ENCODE measurements at places on chromosomes 5 and 9.

- no peak for DNase-seq
Measured at GRCh38 chr5:177403102-177403791, 2.8 kb upstream of the PFN3 start.

DNA sequence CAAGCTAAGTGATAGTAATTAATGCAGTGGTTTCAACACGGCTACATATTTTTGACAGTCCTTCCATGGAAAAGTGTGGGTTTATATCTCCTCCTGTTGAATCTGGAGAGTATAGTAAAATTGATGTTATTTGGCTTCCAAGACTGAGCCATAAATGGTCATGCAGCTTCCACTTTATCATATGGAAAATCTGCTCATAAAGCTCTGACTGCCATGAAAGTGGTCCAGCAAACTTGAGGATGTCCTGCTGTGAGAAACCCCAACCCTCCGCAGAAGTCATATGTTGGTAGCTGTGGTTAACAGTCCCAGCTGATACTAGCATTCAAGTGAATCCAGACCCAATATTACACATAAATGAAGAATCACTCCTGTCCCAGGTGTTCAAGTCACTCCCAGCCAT lies 378.3 kb downstream of the KCTD16 start:
- no peak for DNase-seq

- no peak for DNase-seq
Measured at GRCh38 chr9:4333231-4333740, 33.4 kb upstream of the GLIS3 start.

GRCh38 chr5:98492258-98492657 lies 281.2 kb upstream of the RGMB start:
- DNase-seq: no peak

DNA sequence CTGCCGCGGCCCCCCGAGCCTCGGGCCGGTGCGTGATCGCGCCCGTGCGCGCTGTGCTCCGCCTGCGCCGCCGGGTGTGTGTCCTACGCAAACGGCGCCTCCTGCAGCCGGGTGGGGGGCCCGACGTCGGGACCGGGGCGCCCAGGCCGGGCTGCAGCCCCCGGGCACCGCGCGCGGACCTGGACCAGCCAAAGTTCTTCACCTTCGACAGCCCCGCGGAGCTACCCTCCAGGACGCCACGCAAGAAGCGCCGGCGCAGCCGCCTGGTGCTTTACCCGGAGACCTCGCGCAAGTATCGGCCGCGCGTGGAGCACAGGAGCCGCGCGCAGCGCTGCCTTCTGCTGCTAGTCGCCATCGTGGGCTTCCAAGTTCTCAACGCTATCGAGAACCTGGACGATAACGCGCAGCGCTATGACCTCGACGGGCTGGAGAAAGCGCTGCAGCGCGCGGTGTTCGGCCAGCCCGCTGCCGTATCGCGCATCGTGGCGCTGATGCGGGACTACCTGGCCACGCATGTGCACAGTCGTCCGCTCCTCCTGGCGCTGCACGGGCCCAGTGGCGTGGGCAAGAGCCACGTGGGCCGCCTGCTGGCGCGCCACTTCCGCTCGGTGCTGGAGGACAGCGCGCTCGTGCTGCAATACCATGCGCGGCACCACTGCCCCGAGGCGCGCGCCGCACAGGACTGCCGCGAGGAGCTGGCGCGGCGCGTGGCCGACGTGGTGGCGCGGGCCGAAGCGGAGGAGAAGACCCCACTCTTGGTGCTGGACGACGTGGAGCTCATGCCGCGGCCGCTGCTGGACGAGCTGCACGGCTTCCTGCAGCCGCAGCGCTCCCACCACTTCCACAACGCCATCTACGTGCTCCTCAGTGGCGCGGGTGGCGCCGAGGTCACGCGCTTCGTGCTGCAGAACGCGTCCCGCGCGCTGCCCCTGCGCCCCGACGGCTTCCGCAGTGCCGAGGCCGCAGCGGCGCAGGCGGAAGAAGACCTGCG lies 1.5 kb downstream of the TOR4A start:
- DNase-seq: no peak

- no peak for DNase-seq
Measured at GRCh38 chr9:121786543-121786948, 135.1 kb downstream of the DAB2IP start.

DNA sequence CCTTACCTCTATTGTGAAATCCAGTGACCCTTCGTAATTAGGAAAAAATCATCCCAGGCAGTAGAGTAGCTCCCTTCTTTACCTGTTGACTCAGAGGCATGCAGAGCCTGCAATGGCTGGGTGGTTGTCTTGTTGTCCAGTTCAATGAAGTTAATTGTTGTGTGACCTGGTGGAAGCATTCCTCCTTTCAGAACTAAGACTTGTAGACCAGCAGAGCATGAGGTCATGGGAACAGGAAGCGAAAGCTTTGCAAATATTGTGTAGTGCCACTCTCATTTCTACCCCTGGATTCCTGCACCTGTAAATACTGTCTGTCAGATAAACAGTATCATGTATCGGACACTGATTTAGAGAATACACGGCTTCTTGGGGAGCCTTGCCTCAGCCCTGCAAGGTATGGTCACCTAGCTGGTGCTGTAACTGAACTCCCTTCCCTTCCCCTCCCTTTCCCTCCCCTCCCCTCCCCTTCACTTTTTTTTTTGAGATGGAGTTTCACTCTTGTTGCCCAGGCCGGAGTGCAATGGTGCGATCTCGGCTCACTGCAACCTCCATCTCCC lies 5.7 kb upstream of the PRXL2C start:
- no peak for DNase-seq

GRCh38 chr5:153569036-153569435 lies 78.6 kb downstream of the GRIA1 start:
- no peak for DNase-seq

GRCh38 chr5:88813805-88814575 lies 69.0 kb downstream of the MEF2C start:
- DNase-seq: no peak

DNA sequence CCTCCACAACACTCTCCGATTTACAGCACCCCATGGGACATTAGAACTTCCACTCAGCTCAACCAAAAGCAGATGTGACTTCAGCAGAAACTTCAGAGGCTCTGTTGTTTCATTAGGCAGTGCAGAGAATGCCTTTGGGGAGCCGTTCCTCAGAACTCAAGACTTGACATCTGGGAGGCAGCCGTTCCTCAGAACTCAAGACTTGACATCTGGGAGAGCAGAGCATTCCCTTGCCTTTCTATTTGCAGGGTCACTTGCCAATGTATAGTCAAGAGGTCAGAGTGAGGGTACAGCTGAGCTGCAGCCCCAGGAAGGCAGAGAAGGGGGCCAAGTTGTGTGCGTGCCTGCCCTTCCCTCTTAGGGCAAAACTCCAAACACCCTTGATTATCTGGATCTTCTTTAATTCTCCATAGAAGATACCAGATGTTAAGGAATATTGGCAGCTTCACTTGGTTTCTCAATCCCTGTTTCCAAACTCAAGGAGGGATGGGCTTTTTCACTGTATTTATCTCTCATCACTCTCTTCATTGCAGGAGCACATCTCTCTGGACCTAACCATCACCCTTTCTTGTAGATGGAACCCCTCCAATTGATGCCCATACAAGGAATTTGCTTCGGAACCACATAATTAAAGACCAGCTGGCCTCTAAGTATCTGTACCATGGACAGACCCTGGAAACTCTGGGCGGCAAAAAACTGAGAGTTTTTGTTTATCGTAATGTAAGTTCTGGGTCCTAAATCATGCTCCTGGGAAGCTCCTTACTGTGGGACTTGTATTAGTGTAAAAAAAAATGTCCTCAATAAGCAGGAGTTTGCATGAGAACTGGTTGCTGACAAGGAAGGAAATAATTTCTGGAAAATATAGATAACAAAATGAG lies 25.6 kb downstream of the TGFBI start:
- no peak for DNase-seq

GRCh38 chr9:132187121-132187620 lies 25.3 kb downstream of the NTNG2 start:
- peak; percentile 59 for DNase-seq

GRCh38 chr9:16824545-16825330 lies 45.7 kb downstream of the BNC2 start:
- DNase-seq: peak; percentile 36

GRCh38 chr9:94792511-94792910 lies 66.0 kb downstream of the AOPEP start:
- no peak for DNase-seq

- no peak for DNase-seq
Measured at GRCh38 chr9:1910269-1910811, 104.8 kb upstream of the SMARCA2 start.

GRCh38 chr5:148861088-148861487 lies 34.7 kb downstream of the ADRB2 start:
- no peak for DNase-seq

DNA sequence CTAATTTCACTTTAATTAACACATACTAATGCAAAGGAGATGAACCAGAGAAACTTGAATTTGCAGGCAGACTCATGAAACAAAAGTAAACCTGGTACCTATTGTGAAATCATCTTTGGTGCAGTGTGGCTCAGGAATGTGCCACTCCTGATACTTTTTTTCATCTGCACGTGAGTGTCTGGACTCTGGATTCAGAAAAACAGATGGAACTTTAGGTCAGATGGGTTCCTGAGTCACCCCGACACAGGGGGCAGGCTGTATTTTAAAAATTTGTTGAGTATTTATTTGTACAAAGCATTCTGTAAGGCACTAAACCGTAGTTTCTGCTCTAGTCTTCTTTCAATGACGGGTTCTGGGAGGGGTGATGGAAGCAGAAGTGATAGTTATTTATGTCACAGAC lies 52.2 kb upstream of the TUT7 start:
- no peak for DNase-seq

- DNase-seq: no peak
Measured at GRCh38 chr9:117825609-117826347, 121.6 kb downstream of the TLR4 start.

DNA sequence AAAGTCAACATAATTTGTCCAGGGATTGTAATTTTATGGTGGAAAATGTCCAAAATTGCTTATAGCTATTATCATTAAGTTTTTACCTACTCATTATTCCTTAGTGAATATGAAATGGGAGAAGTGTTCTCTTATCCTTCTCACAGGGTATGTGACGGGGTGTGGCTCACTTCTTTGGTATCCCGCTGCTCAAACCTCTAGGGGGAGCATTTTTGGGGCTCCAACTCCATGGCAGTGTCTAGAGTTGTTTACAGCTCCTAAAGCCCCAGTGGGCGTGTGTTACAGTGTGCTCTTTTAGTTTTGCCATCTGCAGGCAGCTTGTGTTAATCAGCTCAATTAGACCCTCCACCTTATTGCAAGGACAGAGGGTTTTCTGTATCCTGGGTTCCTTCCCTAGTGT lies 89.4 kb downstream of the CDKN2A start:
- no peak for DNase-seq

GRCh38 chr5:159826351-159827214 lies 89.7 kb upstream of the ADRA1B start:
- DNase-seq: no peak

DNA sequence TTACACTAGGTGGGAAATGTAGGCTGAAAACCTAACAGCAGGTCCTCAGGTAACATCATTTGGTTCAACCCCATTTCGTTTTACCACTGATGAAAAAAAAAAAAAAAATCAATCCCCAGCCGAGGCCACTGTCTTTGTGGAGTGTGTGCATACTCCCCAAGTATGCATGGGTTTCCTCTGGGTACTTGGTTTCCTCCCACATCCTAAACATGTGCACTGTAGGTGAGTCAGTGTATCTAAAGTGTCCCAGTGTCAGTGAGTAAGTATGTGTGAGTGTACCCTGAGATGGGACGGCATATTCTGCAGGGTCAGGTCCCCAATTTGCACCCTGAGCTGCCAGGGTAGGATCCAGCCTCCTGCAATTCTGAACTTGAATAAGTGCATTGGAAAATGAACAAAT lies 966.5 kb upstream of the DMAC1 start:
- no peak for DNase-seq

- DNase-seq: peak; percentile 6
Measured at GRCh38 chr5:158235159-158235547, 376.2 kb upstream of the CLINT1 start.

DNA sequence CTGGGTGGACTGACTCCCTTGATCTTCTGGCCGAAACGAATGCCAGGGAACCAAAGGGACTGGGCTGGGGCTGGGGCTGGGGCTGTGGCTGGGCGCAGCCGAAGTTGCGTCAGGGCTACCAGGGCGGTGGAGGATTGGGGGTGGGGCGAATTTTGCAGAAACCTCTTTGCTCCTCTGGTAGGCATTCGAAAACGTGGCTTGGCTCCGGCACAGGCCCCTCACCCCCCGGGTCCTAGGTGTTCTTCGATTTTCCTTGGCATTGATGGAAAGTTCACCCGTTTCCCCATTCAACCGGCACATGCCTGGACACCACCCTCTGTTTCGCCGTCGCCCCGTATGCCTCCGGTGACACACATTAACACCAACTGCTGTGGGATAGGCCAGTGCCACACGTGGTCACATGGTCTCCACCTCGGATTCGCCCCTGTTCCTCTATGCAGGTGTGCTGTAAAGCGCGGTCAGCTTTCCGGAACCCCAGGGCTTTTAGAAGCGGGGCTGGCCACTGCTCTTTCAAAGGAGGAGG lies 477.1 kb downstream of the SPATA31A7 start:
- no peak for DNase-seq

GRCh38 chr9:131605770-131606590 lies 60.7 kb downstream of the PRRT1B start:
- no peak for DNase-seq

DNA sequence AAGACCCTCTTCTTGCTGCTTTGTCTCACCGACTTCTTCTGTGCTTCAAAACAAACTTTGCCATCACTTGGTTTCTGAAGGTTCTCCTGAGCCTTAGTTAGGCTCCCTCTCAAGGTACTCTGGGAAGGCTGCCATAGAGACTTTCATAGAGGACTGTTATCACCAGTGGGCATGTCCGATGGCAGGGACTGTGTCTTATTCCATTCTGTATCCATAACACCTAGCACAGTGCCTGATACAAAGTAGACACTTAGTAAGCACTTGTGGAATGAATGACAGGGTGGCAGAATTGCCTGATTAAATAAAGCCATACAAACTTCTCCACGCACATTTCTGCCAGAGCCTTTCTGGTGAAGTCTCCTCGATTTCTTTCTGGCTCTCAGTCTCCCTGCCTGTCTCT lies 32.7 kb downstream of the AGXT2 start:
- DNase-seq: no peak

- no peak for DNase-seq
Measured at GRCh38 chr9:127539982-127540663, 72.0 kb upstream of the STXBP1 start.

DNA sequence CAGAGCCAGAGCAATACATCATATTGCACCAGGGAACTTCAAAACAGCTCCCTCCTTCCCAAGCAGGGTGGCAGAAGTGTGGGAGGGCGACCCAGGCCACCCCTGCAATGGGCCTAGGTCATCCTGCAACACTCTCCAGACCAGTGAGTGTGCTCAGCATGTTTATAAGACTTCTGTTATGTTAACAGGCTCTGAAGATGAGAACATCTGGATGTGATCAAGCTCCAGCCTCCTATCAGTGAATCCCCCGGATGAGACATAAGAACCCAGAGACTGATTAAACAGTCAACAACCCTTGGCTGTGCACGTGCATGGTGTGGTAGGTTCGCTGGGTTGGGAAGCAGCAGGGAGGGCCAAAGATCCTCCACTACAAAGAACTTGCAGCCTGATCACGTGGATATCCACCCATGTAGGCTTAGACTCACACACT lies 63.3 kb downstream of the ABCA1 start:
- no peak for DNase-seq
